GM12878 (cell line): ENCODE measurements at places on chromosomes 2 and 18.

DNA sequence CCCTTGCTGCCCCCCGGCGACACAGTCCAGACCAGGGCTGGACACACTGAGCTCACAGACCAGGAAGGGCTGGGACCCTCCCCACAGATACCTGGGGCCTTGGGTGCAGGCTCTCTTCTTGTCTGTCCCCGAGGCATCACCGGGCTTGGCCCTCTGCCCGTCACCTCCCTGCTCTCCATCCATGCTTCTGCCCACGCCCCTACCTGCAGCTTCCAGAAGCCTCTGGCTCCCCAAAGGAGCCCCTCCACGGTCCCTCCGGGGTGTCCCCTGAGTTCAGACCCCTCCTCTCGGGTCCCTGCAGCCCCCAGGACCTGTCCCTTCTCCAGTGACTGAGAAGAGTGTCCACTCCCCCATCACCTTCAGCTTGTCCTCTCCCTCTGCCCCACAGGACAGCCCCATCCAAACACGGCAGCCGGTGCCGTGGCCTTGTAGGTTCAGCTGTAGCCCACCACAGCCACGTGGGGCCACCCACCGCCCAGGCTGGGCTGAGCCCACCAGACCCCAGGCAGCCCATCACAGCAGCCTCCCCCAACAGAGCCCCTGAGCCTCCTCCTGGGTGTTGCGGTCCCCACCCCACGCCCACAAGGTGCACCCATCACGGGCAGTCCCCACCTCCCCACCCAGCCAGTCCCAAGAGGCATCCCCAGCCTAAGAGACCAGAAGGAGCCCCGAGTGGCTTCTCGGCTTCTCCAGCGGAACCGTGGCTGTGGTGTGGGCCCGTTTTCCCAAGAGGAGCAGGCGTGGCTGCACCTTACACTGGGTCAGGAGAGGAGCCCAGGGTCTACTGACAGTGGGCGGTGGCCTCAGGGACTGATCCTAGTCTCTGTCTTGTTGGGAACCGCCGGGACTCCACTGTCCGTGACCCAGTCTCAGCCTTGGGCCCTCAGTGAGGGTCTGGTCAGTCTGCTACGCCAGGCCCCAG lies 53.1 kb downstream of the RAMP1 start:
- no peak for DNase-seq

- no peak for DNase-seq
These were observed 339.9 kb upstream of the NCKAP5 start for GRCh38 chr2:133908171-133908570.

DNA sequence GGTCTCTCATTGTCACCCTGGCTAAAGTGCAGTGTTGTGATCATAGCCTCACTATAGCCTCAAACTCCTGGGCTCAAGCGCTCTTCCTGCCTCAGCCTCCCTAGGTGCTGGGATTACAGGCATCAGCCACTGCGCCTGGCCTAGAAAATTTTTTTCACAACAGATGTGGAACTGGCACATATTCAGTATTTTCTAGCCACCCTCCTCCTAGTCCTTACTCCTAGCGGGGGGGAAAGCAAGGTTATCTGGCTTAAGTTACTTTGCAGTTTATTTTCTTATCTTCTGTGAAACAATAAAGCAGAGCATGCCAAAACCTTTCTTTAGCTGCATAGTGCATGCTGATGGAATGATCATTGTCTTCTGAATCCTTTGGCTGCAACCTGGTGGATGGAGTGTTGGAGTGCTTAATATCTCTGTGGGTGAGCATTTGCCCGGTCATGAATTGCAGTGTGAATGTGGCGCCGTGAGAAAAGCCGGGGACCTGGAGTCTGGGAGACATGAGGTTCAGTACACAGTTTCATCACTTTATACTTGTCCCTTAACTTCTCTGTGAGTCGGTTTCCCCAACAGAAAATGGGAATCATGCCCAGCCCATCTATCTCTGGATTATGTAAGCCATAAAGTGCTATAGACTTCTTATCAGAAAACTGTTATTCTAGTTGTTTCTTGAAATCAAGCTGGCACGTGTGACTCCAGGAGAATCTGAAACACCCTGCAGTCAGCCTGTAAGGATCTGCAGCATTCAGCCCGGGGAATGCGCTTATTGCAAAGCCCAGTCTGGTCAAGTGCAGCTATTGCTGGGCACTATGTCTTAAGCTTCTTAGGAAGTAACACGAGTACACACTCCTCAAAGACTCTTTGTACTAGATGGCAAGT lies 38.2 kb upstream of the MAP3K20 start:
- DNase-seq: no peak

- DNase-seq: no peak
These were observed 5.9 kb downstream of the OTOF start for GRCh38 chr2:26471766-26472706.

- DNase-seq: no peak
These were observed 15.1 kb downstream of the TRIB2 start for GRCh38 chr2:12731701-12732280.

DNA sequence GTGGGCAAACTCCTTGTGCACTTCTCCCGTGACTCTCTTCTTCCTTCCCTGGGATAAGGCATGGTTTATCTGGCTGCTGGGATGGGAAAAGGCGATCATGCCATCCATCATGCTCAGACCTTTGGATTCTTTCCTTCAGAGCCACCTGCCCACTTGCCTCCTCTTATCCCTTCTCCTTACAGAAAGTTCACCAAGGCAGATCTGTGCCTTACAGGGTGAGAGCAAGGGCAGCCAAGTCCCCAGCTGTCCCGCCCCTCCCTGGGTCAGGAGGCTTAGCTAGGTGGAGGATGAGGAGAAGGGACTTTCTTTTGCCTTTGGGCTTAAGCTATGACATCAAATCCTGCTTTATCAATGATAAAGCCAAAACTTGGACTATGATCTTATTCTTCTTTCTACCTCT lies 47.6 kb downstream of the KCNE4 start:
- DNase-seq: no peak

DNA sequence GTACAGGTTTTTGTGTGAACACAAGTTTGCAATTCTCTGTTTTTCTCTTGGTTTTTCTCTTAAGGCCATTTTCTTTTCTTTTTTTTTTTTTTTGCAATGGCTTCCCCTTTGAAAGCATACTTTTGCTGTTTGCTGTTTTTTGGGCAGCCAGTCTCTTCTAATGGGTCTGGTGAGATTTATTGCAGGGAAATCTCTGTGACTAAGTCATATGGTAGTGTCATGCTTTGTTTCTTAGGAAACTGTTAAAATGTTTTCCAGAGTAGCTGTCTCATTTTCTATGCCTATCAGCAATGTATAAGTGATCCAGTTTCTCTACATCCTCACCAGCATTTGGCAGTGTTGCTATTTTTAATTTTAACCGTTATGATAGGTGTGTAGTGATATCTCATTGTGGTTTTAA lies 27.9 kb upstream of the CDCA7 start:
- no peak for DNase-seq
